Fibroblast of skin of right quadriceps (primary cell): ENCODE measurements at places on chromosomes 13 and 19.

DNA sequence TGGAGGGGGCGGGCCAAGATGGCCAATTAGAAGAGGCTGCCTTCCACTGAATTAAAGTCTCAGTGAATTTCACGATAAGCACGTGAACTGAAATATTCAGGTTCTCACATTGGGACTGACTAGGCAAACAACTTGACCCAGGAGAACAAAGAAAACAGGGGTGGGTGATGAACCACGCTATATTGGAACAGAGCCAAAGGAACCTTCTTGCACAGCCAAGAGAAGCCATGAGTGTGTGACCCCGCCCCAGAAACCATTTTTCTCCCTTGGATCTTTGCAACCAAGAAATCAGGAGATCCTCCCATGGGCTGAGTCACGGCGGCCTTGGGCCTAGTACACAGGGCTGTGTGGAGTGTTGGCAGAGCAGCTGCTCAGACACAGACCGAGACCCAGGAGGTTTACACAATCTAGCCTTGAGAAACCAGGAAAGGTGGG, 36.8 kb downstream of the ERICH4 start:
- no peak for DNase-seq

GRCh38 chr19:47228168-47228936, 2.6 kb downstream of the BBC3 start:
- DNase-seq, result no peak

- peak; percentile 11 for DNase-seq
These were observed 69.6 kb upstream of the PCDH9 start for GRCh38 chr13:67299751-67300150.

DNA sequence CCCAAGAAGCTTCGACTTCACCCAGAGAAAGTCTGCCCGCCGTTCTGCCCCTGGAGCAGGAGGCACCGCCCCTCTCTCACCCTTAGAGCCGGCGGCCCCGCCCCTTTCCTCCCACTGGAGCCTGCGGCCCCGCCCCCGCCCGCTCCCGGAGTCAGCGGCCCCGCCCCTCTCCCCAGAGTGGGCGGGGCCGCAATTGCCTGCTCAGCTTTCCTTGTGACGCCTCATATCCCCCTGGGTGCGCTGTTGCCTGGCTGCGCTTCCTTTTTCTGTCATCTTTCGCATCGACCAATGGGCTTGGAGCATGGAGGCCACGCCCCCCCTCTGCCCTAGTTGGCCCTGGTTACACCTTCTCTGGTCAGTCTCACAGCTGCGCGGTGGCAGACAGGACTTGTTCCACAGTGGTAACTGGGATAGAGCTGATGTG, 38.2 kb upstream of the ZNF492 start:
- no peak for DNase-seq

- DNase-seq, result peak; percentile 10
These were observed 60.4 kb downstream of the MYO9B start for GRCh38 chr19:17136021-17136420.

GRCh38 chr19:37583340-37583739, 11.3 kb downstream of the ZNF571 start:
- DNase-seq, result no peak

DNA sequence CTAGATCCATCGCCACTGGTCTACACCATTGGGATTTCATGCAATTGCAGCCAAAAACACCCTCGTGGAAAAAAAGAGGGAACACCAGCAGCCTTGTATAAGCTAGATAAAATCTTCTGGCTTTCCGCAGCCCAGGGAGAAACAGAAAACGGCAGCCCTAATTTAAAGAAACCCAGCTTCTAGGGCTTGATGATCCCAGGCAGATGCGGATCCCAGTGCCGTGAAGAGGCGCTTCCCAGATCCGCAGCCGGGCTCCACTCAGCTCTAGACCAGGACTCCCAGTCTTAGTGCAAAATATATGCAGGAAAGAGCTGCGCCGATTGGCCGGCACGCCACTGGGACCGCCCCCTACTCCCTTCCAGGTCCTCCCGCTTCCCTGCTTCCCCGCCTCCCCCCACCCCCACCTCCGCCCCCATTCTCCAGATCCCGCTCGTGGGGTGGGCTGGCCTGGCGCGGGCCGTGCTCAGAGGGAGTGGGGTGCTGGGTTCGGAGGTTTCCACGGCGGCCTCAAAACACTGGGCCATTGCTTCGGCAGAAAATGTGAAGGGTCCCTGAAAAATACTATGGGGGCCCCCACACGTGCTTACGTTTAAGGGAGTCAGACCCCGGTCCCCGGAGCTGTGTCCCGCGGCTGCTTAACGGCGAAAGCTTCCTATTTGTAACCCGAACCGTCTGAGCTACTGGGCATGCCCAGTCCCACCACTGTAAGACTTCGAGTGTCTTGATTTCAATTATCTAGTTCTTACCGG, 63.1 kb downstream of the SERP2 start:
- peak; percentile 94 for DNase-seq

- no peak for DNase-seq
These were observed 7.9 kb downstream of the CFD start for GRCh38 chr19:867301-867793.

- no peak for DNase-seq
These were observed 14.4 kb downstream of the CCDC124 start for GRCh38 chr19:17946965-17947784.

GRCh38 chr19:518598-519231, 11.4 kb downstream of the TPGS1 start:
- DNase-seq, result no peak

DNA sequence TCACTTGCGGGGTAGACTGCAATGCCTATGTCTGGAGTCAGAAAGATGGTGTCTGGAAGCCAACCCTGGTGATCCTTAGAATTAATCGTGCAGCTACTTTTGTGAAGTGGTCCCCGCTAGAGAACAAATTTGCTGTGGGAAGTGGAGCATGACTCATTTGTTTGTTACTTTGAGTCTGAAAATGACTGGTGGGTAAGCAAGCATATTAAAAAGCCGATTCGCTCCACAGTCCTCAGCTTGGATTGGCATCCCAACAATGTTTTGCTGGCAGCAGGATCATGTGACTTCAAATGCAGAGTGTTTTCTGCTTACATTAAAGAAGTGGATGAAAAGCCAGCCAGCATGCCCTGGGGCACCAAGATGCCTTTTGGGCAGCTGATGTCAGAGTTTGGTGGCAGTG, 9.5 kb upstream of the ERVV-1 start:
- DNase-seq, result no peak

DNA sequence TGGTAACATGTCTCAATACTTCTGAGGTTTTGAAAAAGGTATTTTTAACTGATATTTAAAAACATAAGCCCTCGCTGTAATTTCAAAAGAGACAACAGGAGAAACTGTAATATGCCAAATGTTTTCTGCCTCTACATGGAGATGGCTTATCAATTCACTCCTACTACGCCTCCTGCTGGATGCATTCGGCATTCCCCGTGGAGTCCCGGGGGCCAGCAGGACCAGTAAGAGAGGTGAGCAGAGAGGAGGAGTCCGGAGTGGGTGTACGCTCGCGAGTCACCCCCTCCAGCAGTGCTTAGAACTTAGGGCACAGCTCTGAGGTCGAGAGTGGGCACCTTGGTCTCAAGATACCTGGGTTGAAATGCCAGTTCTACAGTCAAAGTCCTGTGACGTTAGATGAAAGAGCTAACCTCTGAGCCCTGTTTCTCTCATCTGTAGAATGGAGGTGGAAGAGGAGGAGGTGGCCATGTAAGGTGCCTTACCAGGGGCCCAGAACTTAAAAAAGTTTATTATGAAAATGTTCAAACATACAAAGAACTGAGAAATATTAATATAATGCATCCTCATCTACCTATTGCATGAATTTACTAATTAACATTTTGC, 110.2 kb downstream of the STK24 start:
- peak; percentile 46 for DNase-seq

DNA sequence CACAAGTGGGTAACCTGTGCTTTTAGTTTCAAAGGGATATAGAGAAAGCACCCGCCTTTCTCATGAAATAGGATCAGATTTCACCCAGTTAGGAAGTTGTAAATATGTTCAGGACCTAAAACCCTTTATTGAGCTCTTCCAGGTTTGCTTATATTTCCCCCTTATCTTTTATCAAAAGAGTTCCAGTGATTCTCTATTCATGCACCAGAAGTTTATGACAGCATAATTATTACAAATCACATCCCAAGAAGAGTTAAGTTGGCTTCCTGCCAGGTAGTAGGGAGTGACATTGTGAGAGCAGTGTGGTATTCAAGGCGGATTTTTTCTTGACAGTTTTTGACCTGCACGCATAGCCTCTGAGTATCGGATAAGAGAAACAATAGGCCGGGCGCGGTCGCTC, 190.3 kb downstream of the STK24 start:
- DNase-seq, result no peak

DNA sequence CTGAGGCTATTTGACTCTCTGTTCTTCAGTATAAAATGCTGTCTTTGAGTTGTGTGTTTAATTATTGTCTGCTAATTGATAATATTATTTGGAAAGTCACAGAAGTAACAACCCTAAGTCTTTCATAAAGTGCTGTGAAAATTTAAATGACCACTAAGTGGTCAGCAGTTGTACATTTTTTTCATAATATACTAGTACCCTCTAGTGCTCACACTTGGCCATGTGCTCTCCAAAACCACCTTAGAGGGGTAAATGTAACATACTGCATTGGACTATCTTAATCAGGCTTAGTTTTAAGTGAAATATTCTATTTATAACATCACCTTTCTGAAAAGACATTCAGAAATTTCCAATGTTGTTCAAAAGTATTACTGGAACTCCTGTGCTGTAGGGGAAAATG, 745.3 kb downstream of the GPC5 start:
- DNase-seq, result no peak

DNA sequence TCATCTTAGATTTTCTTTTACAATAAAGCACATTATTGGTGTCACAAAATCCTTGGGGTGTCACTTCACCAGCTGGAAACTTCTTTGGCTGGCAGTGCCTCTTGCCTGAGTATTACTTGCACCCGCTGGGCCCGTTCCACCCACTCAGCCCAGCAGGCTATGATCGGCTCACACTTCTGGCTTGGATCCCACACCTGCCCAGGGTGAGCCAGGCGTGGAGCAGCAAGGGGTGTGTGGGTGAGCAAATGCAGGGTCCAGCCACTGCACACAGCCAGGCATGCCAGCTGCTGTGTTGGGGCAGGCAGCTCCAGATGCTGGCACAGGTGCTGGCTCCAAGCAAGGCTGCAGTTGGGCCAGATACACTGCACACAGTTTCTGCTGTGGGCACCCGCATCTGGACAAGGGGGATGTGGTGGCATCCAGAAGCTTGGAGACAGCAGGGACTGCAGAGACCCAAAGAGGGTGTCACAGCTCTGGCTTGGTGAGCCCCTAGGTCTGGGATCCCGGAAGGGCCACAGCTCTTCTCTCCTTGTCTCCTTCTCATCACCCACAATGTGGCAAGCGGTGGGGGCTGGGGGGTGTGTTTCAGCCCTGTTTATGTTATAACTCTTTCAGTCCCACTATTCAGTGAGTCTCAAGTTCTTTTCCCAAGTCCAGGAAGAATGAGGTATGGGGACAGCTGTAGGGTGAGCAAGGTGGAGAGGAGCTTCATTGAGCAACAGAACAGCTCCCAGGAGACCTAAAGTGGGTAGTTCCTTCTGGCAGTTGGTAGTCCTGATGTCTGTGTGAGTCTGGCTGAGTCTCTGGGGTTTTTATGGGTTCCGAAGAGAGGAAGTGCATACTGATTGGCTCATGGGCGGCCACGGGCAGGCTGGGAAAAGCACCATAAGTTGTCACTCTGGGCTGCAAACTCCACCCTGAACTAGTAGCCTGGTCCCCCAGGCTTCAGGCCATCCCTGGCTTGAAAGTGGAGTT, 25.3 kb upstream of the TBC1D4 start:
- no peak for DNase-seq

GRCh38 chr13:76213423-76213904, 577.3 kb downstream of the LMO7 start:
- DNase-seq, result no peak

GRCh38 chr13:36130552-36131221, 495 bp downstream of the DCLK1 start:
- peak; percentile 3 for DNase-seq

DNA sequence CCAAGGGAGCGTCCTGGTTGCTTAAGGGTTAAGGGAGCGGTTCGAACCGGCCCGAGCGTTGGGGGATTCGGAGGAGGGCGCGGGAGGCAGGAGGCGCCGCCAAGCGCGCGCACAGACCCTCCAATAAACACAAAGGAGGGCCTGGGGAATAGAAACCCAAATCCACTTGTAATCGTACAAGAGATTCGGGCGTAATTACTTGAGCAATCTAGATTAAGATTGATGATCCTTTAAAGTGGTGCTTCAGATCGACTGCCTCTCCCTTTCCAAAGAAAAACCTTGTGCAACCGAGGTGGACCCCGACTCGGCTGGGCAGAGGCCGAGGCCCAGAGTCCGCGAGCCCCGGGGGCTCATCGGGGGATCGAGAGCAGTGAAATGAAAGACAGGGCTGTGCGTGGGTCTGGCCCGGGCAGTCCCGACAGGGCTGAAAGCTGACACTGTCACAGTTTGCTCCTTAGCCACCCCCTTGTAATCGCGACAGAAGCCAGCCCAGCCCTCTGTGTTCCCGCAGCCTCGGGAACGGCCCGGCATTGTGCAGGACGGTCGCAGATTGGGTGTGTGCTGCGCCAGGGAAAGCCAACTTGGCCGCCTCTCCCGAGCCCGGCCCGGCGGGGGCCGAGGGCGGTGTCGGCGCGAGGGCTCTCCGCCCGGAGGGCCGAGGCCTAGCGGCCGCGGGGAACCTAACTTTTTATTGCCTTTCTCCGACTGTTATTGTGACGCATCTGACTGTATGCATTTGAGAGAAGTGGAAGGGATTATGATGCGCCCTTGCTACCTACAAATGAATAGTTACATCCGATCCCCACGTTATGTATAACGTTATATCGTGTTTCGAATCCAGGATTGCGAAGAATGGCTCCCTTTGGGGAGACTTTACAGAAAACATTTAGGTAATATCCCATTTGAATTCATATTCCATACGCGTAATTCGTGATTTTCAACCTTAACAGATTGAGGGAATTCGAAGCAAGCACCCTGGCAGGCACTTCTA, 5.5 kb downstream of the MAB21L1 start:
- DNase-seq, result peak; percentile 37

DNA sequence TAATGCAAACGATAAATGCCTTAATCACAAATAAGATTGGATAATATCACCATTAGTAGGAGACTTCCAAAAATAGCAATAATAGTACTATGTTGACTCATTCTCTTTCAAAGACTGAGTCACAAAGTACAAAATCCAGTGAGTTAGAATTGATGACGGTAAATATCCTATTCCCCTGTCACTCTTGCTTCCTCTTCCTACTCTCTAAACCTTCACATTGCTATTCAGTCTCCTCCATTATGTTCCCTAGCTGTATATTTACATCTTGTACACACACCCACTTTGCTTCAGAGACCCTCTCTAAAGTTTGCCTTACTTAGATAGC, 26.3 kb upstream of the INTS6 start:
- DNase-seq, result peak; percentile 70

GRCh38 chr19:2949939-2950285, 5.1 kb upstream of the ZNF77 start:
- DNase-seq, result no peak

- peak; percentile 64 for DNase-seq
These were observed 4.3 kb downstream of the PHF11 start for GRCh38 chr13:49499889-49500660.
